Kidney capillary endothelial cell (primary cell): ENCODE measurements at places on chromosomes 5 and 9.
A peak's percentile ranks its signal among the peaks of the same experiment; 100 is the strongest.

DNA sequence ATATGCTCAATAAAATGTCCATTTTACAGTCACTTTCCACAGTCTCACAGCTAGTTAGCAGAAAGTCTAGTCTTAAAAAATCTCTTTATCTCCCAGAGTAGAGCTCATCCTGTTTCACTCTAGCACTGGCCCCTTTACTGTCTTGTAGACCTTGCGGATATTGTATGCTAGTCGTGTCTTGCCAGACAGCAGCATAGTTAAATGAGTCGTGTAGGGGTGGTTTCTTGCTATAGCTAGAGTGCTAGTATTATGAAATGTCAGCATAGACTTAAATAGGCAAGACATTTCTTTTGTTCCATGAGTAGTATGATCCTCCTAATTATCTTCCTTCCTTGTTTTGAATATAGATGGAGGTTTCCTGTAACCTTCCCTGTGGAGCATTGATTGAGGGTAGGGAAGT, 77.4 kb downstream of the C7 start:
- no peak for DNase-seq

- peak; percentile 69 for DNase-seq
Observed at GRCh38 chr9:119810645-119811429, 441.6 kb upstream of the BRINP1 start.

DNA sequence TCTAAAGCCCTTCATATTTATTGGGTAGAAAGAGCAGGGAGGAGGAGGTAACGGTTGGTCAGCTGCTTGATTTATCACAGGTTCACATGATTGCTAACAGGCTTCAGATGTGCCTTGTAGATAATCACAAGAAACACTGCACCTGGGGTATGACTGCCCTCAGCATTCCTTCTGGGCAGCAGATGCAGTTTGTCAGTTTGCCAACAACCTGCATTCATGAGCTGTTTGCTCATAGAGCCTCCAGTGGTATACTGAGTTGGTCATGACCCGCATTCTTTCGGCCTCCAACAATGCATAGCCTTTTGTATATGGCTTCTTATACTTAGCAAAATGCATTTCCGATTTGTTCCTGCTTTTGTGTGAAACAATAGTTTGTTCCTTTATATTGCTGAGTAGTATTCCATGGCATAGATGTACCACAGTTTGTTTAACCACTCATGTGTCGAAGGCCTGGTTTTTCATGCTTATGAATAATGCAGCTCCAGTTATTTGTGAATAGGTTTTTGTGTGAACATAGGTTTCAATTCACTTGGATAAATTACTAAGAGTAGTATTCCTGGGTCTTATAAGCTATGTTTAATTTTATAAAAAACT, 83.6 kb downstream of the ARHGEF28 start:
- DNase-seq, result no peak

GRCh38 chr9:97984188-97985057, 1.3 kb downstream of the ANP32B start:
- DNase-seq, result peak; percentile 70

DNA sequence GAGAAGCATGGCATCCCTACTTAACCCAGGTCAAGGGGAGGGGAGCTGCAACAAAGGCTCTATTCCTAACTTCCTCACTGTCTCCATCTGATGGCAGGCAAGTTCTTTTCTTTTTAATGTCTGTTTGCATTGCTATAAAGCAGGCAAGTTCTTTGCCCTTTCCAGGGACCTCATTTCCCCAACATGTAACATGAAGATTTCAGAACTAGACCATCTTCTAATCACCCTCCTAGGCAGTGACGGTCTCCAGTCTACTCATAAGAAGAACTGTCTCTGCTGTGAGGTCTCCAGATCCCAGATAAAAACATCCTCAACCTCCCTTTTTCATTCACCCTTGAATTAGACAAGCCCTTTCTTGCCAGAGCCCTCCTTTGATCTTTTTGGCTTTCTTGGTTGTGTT, 42.1 kb downstream of the PPP1R2B start:
- DNase-seq, result no peak
